ENCODE measurements at places on chromosomes 4 and X. TPM values are rescaled to one million over a fixed set of nuclear protein-coding genes. Genes with fewer than 3 reads are reported as not detected.
A peak's percentile ranks its signal among the peaks of the same experiment; 100 is the strongest.

- H3K4me1 ChIP-seq = no peaks in the 10 kb centered on the region
- H3K4me3 ChIP-seq = no peak overlapping the region
- H3K27ac ChIP-seq = no peak overlapping the region
- no peaks in the 10 kb centered on the region for H3K27me3 ChIP-seq
- DNase-seq = no peak
Measured at GRCh38 chr4:9384126-9384525, 21.2 kb downstream of the USP17L30 start.

- H3K27me3 ChIP-seq = no peaks in the 10 kb centered on the region
- H3K27ac ChIP-seq = no peak overlapping the region
- no peaks in the 10 kb centered on the region for H3K36me3 ChIP-seq
- no peak overlapping the region for H3K4me3 ChIP-seq
- DNase-seq = no peak
Measured at GRCh38 chr4:99647071-99647470, 10.6 kb downstream of the C4orf54 start.

DNA sequence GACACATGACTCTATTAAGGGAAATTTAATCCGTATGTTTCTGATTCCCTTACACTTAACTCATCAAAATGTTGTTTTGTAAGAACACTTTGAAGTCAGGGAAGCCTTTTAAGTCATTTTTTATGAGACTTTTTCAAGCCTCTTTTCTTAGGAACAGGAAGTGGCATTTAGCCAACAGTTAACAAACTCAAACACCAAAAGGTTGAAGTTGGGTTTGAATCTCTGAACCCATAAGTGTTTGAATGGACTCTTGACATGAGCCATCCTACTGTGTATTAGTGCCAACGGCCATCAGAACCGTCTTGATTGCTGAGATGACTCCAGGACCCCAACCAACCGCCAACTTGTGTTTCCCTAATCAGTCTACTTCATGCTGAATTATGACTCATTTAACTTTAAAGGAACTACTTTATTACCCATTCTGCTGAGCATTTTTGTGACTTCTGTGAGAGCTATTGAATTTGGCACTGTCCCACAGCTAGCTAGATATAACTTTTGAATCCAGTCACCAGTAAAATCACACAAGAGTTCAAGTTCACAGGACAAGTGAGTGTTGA is 209.1 kb upstream of the FAT1 start:
- no peak overlapping the region for H3K4me3 ChIP-seq
- H3K36me3 ChIP-seq = no peaks in the 10 kb centered on the region
- H3K27ac ChIP-seq = no peak overlapping the region
- DNase-seq = no peak
- no peaks in the 10 kb centered on the region for H3K27me3 ChIP-seq

GRCh38 chr4:62531731-62532130 is 1331.6 kb downstream of the ADGRL3 start:
- H3K36me3 ChIP-seq = no peaks in the 10 kb centered on the region
- H3K4me3 ChIP-seq = no peak overlapping the region
- no peak for DNase-seq
- H3K27me3 ChIP-seq = no peaks in the 10 kb centered on the region

GRCh38 chrX:105126201-105126600 is 94.3 kb downstream of the TEX13A start:
- no peak for DNase-seq
- no peaks in the 10 kb centered on the region for H3K4me1 ChIP-seq
- no peaks in the 10 kb centered on the region for H3K36me3 ChIP-seq
- H3K4me3 ChIP-seq = no peak overlapping the region
- no peaks in the 10 kb centered on the region for H3K27me3 ChIP-seq

DNA sequence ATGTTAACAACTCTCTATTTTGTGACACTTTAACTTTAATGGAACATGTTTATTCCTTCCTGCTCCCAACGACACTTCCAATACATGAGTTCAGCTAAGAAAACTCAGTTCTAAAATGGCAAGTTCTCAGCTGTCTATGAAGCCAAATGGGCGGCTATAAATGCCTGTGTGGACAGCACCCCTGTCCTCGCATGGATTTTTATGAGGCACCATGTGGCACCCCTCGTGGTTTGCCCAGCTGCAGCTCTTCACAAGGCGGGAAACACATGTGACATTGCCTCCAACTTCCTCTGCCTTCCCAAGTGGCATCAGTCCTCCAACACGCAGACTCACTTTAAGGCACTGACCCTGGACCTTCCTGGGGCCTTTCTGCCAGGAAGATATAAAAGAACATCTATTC is 48.0 kb downstream of the SH3RF1 start:
- H3K4me3 ChIP-seq = no peak overlapping the region
- H3K36me3 ChIP-seq = no peaks in the 10 kb centered on the region
- H3K4me1 ChIP-seq = no peaks in the 10 kb centered on the region
- H3K27me3 ChIP-seq = no peaks in the 10 kb centered on the region

- H3K4me1 ChIP-seq = peaks cover 6% of the 10 kb centered on the region
- H3K36me3 ChIP-seq = no peaks in the 10 kb centered on the region
- H3K27ac ChIP-seq = no peak within 1 kb of the TSS
Measured at GRCh38 chr4:86359944-86360478, at the start of gene MAPK10. MAPK10 (minus strand) TSS chr4:86360053.

DNA sequence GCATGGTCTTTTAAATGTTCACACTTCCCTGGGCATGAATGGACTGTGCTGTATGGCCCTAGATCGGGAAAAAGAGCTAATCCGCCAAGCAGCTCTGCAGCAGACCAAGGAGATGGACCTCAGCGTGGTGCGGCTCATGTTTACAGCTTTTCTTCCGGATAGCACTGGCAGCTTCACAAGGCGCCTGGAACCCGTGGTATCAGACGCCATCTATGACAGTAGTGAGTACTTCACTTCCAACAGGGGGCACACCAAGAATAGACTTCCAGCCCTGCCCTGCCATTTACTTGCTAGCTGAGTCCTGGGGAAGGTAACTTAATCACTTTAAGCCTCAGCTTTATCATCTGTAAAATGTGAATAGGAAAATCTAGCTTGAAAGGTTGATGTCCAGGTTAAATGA is 77.7 kb downstream of the NFKB1 start:
- peak overlapping the region; percentile 37 for H3K27ac ChIP-seq
- no peaks in the 10 kb centered on the region for H3K27me3 ChIP-seq
- H3K4me1 ChIP-seq = peaks cover 64% of the 10 kb centered on the region
- peaks cover 72% of the 10 kb centered on the region for H3K36me3 ChIP-seq

DNA sequence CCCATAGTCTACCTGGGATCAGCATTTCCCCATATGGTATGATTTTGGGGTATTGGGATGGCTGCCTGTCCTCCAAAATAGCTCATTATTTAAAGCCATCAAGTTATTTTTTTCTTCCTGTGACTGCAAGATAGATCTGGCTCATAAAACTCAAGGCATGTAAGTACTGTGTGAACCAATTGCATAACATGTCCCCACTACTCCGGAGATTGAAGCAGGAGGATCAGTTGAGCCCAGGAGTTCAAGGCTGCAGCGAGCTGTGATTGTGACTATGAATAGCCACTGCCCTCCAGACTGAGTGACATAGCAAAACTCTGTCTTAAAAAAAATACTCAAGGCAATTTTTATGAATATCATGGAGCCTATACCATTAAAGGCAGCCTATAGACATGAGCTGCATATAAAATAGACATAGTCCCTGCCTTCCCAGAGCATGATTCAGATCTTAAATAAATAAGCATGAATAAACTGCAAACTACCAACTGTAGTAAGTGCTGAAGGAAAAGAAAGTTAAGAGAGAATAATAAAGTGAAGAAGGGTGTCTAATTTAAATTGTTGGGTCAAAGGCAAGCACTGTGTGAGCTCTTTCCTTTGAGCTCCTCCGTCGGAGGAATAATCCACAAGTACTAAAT is 16.9 kb upstream of the MMAA start:
- no peak overlapping the region for H3K27ac ChIP-seq
- H3K36me3 ChIP-seq = peaks cover 4% of the 10 kb centered on the region
- DNase-seq = no peak

- DNase-seq = no peak
- H3K36me3 ChIP-seq = no peaks in the 10 kb centered on the region
- peaks cover 37% of the 10 kb centered on the region for H3K4me1 ChIP-seq
- H3K4me3 ChIP-seq = peak overlapping the region; percentile 33
Measured at GRCh38 chrX:39439906-39440798, 638.9 kb downstream of the MID1IP1 start.

- H3K27ac ChIP-seq = no peak overlapping the region
- no peaks in the 10 kb centered on the region for H3K36me3 ChIP-seq
- no peak overlapping the region for H3K4me3 ChIP-seq
- H3K4me1 ChIP-seq = no peaks in the 10 kb centered on the region
- no peak for DNase-seq
- peaks cover 7% of the 10 kb centered on the region for H3K27me3 ChIP-seq
Measured at GRCh38 chr4:105970371-105970770, 75.1 kb downstream of the NPNT start.

Gene GLRA3
- total RNA-seq = not detected

Gene ARMCX1
- 5.0 TPM for total RNA-seq

Gene TLR3
- total RNA-seq = 0.36 TPM

Gene COL25A1
- 0.10 TPM for total RNA-seq

Gene PCDH11X
- not detected for total RNA-seq

Gene VCX3B
- not detected for total RNA-seq

Gene SPINK2
- total RNA-seq = 34.9 TPM

Gene HPGDS
- not detected for total RNA-seq

Gene ADH5
- 84.9 TPM for total RNA-seq

All from naive thymus-derived CD8-positive, alpha-beta T cell (primary cell).